ENCODE measurements at places on chromosomes 7 and 10. TPM values are rescaled to one million over a fixed set of nuclear protein-coding genes. Genes with fewer than 3 reads are reported as not detected.

- no peak overlapping the region for H3K27ac ChIP-seq
- no peak overlapping the region for H3K4me3 ChIP-seq
- no peaks in the 10 kb centered on the region for H3K36me3 ChIP-seq
- DNase-seq: no peak
- H3K4me1 ChIP-seq: no peaks in the 10 kb centered on the region
- no peaks in the 10 kb centered on the region for H3K27me3 ChIP-seq
Observed at GRCh38 chr7:19491371-19491770, 217.5 kb downstream of the POLR1F start.

Gene OR2A5
- total RNA-seq: not detected

- peaks cover 14% of the 10 kb centered on the region for H3K4me1 ChIP-seq
- DNase-seq: peak; percentile 68
- no peaks in the 10 kb centered on the region for H3K36me3 ChIP-seq
- no peaks in the 10 kb centered on the region for H3K27me3 ChIP-seq
- no peak overlapping the region for H3K4me3 ChIP-seq
Observed at GRCh38 chr10:69496352-69497230, 45.3 kb downstream of the TSPAN15 start.

Gene ITPRID1
- total RNA-seq: 4.6 TPM

- H3K4me1 ChIP-seq: no peaks in the 10 kb centered on the region
- H3K36me3 ChIP-seq: no peaks in the 10 kb centered on the region
- no peak overlapping the region for H3K27ac ChIP-seq
- DNase-seq: no peak
Observed at GRCh38 chr7:108045669-108046068, 42.7 kb upstream of the LAMB1 start.

Gene TFR2
- 1.5 TPM for total RNA-seq

Gene SHTN1
- total RNA-seq: 55.5 TPM

- no peaks in the 10 kb centered on the region for H3K36me3 ChIP-seq
- no peak for DNase-seq
- H3K27ac ChIP-seq: no peak overlapping the region
- peaks cover 47% of the 10 kb centered on the region for H3K27me3 ChIP-seq
Observed at GRCh38 chr10:101311185-101312066, 42.5 kb upstream of the BTRC start.

Gene OPALIN
- not detected for total RNA-seq

DNA sequence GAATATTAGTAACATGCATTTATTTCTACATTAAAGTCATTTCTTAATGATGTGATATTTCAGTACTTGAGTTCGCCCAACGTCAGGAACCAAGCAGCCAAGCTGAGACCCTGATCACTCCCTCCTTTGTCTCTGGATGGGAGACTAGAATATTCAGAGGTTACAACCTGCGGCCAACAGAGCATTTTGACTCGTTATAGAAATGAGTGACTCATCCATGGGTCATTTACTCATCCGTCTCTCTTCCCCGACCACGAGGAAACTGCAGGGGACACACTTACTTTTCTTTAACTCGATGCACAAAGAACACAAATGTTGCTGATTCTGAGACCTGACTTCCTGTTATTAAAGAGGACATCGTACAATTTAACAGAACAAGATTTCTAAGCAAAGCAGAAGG is 343.3 kb downstream of the FRMD4A start:
- H3K4me1 ChIP-seq: peaks cover 26% of the 10 kb centered on the region
- no peak for DNase-seq
- H3K4me3 ChIP-seq: no peak overlapping the region
- H3K36me3 ChIP-seq: no peaks in the 10 kb centered on the region

DNA sequence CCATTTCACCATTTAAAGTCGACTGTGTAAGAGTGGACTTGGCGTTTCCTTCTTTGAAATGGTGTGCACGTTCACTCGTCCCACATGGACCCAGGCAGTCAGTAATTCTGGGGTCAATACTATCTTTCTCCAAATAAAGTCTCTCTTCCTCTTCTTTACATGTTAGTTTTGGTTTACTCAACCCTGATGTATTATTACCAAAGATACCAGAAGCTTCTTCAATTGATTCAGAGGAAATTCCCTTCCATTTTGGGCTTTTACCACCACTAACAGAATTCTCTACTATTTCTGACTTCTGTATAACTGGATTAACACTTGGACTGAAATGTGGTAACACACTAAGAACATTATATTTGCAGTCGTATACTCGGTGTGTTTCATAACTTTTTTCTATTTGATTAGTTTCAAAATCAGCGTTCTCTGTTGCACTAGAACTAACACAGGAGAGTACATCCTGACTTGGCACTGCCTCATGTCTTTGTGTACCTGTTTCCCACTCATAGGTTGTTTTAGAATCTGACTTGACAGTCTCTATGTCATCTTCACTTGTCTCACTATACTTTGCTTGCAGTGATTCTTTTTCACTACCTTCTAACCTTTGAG is 60.8 kb downstream of the LARP4B start:
- H3K4me1 ChIP-seq: no peaks in the 10 kb centered on the region
- H3K4me3 ChIP-seq: no peak overlapping the region
- H3K27me3 ChIP-seq: no peaks in the 10 kb centered on the region
- no peak overlapping the region for H3K27ac ChIP-seq

DNA sequence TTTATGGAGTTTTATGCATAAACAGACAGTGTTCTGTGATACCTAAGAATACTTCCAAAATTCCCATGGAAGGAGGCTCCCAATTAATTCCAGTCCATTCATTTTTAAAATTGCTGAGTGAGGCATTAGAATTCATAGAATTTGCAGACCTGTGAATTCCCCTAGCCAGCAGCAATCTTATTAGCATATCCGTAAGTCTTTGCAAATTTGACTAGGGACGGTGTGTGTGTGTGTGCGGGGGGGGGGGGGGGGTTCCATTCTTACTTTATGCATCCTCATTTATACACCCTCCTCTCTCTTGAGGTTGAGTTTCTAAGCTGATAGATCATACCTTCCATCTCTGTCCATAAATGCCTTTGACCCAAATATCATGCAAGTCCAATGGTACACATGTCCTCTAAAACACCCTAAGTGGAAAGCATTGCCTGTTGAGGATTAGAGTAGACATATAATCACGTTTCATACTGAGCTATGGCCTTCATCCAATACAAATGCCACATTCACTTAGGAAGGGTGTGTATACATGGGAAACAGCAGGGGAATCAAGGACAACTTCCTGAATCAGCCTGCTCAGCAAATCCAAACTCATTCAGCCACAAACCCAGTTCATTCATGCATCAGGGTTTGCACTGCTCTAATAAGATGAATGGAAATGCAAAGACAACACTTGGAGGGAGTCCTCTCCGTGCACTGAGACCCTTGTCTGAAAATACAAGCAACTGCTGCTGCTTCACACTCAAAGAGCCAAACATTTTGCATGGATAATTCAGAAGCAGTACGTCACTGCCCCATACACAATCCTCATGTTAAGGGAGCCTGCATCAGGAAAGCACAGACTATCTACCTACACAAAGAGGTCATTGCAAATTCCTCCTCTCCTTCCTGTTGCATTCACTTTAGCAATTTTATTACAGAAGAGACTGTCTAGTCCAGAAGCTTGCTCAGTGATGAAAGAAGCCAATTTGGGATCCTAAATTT is 350.8 kb downstream of the KCNMA1 start:
- no peak overlapping the region for H3K27ac ChIP-seq
- DNase-seq: no peak
- no peaks in the 10 kb centered on the region for H3K36me3 ChIP-seq
- no peak overlapping the region for H3K4me3 ChIP-seq

DNA sequence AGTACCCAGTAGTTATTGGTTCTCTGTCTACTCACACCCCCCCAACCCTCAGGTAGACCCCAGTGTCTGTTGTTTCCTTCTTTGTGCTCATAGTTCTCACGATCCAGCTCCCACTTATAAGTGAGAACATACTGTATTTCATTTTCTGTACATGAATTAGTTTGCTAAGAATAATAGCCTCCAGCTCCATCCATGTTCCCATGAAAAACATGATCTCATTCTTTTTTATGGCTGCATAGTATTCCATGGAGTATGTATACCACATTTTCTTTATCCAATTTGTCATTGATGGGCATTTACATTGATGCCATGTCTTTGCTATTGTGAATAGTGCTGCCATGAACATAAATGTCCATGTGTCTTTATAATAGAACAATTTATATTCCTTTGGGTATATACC is 2.6 kb upstream of the FRMPD2 start:
- H3K4me3 ChIP-seq: no peak overlapping the region
- no peaks in the 10 kb centered on the region for H3K27me3 ChIP-seq
- no peak for DNase-seq
- H3K4me1 ChIP-seq: no peaks in the 10 kb centered on the region
- no peaks in the 10 kb centered on the region for H3K36me3 ChIP-seq

Gene SLC26A4
- total RNA-seq: 0.24 TPM

DNA sequence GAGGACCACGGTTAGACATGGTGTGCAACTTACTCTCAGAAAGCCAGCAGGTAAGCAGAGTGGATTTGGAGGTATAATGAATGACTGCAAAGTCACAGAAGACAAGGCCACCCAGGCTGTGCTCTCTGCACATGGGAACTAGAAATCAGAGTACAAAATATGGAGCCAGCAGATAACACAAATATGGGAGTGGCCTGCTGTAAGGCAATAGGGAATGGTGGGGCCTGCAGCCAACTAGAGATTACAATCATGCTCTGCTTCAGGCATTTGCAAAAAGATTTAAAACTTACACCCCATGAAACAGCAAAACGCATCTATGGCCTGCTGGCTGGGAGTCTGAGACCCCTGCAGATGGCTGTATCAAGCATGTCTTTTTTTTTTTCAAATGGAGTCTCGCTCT is 47.0 kb downstream of the RGS10 start:
- no peak for DNase-seq
- peaks cover 8% of the 10 kb centered on the region for H3K4me1 ChIP-seq

Gene OR6V1
- not detected for total RNA-seq

Gene MMP21
- 0.23 TPM for total RNA-seq

DNA sequence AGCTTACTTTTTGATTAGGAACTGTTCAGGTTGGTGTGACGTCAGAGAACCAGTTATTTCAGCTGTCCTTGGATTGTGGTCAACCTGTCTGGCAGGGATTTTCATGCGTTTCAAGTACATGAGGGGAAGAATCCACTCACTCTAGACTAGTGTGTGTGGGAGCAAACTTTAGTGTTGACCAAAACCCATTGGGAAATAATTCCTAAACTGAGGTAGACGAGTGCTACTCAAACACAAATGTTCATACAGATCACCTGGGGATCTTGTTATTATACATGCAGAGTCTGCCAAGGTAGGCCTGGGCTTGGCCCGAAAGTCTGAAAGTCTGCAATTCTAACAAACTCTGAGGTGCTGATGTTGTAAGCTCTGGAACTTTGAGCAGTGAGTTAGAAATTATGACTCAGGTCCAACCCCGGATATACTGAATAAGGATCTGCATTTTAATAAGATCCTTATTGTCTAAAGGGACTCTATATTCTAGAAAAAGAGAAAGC is 111.1 kb upstream of the CREB5 start:
- H3K36me3 ChIP-seq: no peaks in the 10 kb centered on the region
- no peak overlapping the region for H3K4me3 ChIP-seq
- H3K4me1 ChIP-seq: peaks cover 9% of the 10 kb centered on the region
- H3K27ac ChIP-seq: peak overlapping the region; percentile 48

Gene PHYHIPL
- total RNA-seq: not detected

GRCh38 chr7:21077602-21078001 is 290.9 kb upstream of the SP8 start:
- H3K36me3 ChIP-seq: no peaks in the 10 kb centered on the region
- no peaks in the 10 kb centered on the region for H3K4me1 ChIP-seq
- DNase-seq: no peak
- H3K27ac ChIP-seq: no peak overlapping the region
- H3K27me3 ChIP-seq: no peaks in the 10 kb centered on the region

DNA sequence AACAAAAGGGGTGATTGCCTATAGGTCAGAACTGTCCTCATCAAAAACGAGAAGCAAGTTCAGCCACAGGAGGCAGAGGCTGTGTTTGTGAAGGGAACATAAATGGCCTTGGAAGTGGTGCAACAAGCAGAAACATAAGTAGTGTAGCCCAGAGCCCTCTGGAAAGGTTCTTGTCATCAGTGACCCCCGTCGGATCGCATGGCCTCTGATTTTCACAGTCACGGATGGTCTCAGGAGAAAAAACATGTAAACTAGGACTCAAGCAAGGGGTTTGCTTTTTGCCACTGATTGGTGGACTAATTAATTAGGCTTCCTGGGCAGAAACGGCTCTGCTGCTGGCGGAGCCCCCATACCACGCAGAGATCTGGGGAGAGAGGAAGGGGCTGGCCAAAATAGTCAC is 496.5 kb upstream of the MKI67 start:
- no peak overlapping the region for H3K27ac ChIP-seq
- H3K27me3 ChIP-seq: peaks cover 7% of the 10 kb centered on the region
- H3K4me1 ChIP-seq: no peaks in the 10 kb centered on the region
- no peak overlapping the region for H3K4me3 ChIP-seq
- DNase-seq: no peak
- no peaks in the 10 kb centered on the region for H3K36me3 ChIP-seq

Gene PRR15
- total RNA-seq: 0.64 TPM

DNA sequence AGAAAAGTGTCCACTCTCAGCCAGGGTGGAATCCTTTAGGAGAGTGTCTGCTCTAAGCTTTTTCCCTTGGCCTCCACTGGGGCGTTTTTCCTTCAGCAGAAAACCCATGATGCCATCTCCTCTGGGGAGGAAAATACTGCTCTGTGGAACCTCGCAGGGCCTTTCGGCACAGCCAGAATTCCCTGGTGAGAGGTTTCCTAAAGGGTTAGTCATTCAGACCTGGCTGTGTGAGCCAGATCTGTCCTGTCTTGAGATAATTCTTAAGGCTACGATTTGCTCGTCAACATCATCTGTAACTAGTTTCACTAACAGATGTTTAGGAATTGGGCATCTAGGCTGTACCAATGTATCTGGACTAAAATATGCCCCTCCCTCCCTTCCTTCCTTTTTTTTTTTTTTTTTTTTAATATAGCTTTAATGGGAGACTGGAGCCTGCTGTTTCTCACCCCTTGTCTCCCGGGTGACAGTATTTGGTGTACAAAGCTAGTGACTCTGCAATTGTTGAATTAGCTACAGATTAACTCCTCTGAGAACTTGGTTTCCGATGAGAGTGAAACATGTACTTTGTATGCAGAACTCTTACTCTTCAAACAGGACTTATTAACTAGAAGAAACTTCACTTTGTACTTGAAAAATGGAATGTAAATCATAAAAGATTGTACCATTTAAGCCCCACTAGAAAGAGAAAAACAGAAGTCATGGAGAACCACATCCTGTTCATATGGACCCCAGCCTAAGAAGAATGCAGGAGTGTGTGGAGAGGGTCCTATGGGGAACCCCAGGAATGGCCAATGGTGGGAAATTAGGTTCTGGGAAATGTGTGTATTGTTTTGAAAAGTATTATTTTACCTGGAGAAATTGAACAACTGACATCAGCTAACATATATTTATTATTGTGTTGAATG is 230.9 kb downstream of the CAMK1D start:
- DNase-seq: no peak
- no peaks in the 10 kb centered on the region for H3K36me3 ChIP-seq
- no peaks in the 10 kb centered on the region for H3K27me3 ChIP-seq
- H3K27ac ChIP-seq: peak overlapping the region; percentile 41
- peaks cover 10% of the 10 kb centered on the region for H3K4me1 ChIP-seq

GRCh38 chr7:73701357-73701995 is 18.0 kb downstream of the STX1A start:
- H3K36me3 ChIP-seq: peaks cover 52% of the 10 kb centered on the region
- peaks cover 21% of the 10 kb centered on the region for H3K4me1 ChIP-seq
- H3K4me3 ChIP-seq: no peak overlapping the region

Gene ZNF239
- 0.80 TPM for total RNA-seq

Gene SLC13A1
- total RNA-seq: not detected

Gene CUZD1
- total RNA-seq: not detected

GRCh38 chr7:139453673-139454321 is 29.7 kb downstream of the KLRG2 start:
- no peak overlapping the region for H3K4me3 ChIP-seq
- H3K27ac ChIP-seq: no peak overlapping the region
- H3K4me1 ChIP-seq: no peaks in the 10 kb centered on the region
- no peaks in the 10 kb centered on the region for H3K27me3 ChIP-seq
- DNase-seq: no peak
